ENCODE measurements at places on chromosomes 13 and 19.
A peak's percentile ranks its signal among the peaks of the same experiment; 100 is the strongest.

DNA sequence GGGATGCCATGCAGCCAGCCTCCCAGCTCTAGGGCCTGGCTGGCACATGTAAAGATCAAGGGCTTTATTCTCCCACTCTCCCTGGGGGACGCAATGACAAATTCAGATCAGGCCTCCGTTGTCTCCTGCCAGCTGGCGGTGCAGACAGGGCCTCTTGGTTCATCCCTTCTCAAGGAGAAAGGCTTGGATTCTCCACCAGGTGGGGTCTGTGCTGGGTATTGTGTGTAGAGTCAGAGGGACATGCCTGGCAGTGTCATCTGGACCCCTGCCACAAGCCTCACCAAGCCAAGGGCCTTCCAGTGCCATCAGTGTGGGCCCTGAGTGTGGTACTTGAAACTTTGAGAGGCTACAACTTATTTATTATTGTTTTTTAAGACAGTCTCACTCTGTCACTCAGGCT lies 8.4 kb upstream of the PTPRS start:
- no peak for DNase-seq

DNA sequence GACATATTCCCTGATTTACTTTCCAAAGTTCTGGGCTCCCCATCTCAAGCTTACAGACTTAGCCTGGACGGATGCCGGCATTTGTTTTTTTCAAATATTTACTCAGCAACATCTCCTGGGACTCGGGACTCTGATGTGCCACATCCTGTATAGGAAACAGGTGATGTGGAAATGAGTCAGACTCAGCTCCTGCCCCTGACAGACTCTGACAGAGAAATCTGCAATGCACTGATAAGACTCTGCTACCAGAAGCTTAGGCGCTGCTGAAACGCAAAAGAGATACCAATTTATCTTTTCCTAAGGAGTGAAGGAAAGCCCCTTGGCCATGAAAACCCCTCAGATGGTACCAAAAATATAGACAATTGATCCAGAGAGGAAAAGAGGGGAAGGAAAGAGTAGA lies 16.2 kb downstream of the LAIR2 start:
- DNase-seq, result peak; percentile 48

GRCh38 chr19:16191216-16191908 lies 6.2 kb downstream of the FAM32A start:
- no peak for DNase-seq

DNA sequence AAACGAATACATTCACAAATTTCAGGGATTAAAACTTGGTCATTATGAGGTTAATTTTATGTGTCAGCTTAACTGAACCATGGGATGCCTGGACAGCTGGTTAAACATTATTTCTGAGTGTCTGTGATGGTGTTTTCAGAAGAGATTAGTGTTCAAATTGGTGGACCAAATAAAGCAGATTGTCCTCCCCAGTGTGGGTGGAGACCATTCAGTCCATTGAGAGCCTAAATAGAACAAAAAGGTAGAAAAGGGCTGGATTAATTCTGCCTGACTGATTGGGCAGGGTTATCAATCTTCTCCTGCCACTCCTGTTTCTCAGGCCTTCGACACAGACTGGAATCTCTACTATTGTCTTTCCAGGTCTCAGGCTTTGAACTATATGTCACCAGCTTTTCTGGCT lies 203.8 kb upstream of the SLITRK6 start:
- DNase-seq, result no peak

GRCh38 chr13:78540058-78540457 lies 63.3 kb downstream of the POU4F1 start:
- no peak for DNase-seq

DNA sequence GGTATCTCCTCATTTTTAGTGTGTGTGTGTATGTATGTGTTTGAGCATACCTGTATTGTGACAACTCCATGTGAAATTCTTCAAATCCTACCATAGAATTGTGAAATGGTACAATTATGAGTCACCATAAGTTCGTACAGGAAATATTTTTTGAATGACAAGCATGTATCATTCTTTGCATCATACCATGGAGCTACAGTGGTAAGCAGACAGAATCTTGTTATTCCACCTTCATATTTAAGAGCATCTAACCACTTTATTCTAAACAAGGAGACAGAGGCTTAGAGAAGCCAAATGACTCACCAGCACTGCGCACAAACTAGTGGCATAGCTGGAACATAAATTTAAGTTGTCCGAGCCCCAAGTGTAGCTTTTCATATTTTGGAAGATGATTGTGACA lies 4.5 kb upstream of the EPSTI1 start:
- DNase-seq, result no peak

- DNase-seq, result no peak
Observed at GRCh38 chr13:76937281-76937820, 11.0 kb upstream of the ACOD1 start.

DNA sequence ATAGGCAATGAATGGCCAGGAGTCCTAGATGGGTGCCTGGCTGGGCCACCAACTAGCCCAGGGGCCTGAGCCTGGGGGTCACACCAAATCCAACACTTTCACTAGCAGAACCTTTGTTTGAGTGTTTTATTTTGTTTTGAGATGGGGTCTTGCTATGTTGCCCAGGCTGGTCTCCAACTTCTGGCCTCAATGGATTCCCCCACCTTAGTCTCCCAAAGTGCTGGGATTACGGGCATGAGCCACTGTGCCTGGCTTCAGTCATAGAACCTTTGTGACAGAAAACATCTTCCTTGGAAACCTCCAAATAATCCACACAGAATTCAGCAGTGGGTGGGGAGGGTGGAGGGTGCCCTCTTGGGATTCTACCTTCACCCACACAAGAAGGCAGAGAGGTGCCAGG lies 6.1 kb downstream of the PRKACA start:
- DNase-seq, result no peak

GRCh38 chr19:38759590-38760003 lies 13.7 kb downstream of the LGALS7 start:
- no peak for DNase-seq

DNA sequence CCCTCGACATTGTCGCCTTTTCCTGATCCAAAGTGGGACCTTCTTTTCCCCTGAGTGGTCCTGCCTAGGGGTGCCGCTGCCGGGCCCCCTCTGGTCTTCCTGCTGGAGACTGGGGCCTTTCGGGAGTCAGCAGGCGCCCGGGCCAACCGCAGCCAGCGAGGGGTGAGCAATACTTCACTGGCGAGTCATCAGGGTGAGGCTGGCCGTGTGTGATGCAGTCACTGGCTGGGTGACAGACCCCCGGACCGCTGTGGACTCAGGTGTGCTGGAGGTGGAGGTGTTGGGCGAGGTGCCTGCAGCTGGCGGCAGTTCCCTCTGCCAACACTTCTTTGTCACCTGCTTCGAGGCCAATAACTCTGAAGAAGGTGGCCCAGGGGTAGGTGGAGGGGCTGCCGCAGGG lies 1.5 kb upstream of the CGB5 start:
- DNase-seq, result no peak

DNA sequence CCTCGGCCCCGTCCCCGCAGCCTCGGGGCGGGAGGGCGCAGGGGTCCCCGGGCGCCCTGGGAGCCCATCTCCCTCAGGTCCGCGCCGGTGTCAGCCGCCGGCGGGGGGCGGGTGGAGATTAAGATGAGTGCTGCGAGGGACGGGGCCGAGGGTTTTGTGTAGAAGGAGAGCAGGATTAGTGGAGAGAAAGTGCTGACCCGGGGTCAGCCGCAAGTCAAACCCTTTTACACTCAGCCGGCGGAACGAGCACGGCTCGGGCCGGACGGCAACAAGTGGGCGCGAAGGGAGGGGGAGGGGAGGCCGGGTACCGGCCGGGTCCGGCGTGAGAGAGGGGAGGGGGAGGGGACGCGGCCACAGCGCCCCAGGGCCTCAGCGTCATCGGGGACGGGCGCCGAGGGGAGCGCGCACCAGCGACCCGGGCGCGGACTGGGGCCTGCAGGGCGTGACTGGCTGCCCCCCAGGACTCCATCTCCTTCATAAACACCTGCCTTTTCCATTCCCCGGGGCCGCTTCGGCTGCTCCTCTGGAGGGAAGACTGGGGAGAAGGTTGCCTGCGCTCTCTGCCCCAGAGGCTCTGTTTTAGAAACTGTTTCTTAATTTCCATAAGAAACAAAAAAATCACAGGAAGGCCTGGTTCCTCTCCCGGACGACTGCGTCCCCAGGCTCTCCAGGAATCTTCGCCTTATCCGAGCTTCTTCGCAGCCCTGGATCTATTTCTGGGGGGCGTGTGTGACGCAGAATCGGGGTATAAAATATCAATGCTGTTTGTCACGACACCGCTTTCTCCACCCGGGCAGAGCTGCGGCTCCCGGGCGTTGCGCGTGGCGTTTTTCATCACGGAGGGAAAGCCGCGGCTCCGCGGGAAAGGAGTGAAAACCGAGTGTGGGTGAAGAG lies 6.5 kb downstream of the SOX1 start:
- no peak for DNase-seq

DNA sequence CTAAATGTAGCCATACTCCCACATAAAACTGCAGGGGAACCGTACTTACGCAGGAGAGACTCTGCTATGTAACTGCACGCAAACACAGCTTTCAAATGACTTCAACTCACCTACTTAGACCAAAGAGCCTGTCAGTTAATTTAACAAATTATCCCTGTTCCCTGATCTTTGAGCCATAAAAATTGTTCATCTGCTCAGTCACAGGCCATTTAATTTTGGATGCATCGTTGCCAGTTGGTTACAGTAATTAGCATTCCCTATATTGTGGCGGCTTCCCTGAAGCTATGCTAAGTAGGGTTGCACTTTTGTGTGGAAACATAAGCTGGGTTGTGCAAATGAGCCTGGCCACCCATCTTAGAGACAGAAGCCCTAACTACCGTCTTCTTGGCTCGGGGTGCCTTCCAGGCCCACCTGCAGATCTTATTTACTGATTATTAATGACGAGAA lies 21.2 kb upstream of the OBI1 start:
- DNase-seq, result no peak

DNA sequence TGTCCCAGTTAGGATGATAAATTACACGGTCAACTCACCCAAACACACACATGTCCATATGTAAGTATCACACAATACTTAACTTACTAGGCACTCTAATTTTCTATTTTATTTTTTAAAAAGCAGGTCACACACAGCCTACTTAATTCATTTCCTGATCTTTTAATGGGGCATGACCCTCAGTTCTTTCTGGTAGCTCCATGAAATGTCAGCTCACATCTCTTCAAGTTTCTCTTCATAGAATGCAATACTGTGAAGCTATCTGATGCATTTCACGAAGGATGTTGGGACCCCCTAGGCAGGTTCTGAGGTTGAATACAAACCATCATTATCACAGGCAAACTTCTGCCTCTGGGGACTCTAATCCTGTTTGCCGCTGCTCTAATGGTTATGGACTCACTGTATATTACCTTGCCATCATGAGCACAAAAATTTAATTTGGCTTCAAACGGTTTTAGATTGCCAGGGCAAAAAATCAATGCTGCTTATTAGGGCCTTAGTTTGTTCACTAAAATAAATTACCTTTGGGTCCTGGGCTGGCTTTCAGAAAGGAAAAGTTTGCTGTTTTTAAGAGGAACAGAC lies 16.1 kb upstream of the DHRS12 start:
- DNase-seq, result no peak

DNA sequence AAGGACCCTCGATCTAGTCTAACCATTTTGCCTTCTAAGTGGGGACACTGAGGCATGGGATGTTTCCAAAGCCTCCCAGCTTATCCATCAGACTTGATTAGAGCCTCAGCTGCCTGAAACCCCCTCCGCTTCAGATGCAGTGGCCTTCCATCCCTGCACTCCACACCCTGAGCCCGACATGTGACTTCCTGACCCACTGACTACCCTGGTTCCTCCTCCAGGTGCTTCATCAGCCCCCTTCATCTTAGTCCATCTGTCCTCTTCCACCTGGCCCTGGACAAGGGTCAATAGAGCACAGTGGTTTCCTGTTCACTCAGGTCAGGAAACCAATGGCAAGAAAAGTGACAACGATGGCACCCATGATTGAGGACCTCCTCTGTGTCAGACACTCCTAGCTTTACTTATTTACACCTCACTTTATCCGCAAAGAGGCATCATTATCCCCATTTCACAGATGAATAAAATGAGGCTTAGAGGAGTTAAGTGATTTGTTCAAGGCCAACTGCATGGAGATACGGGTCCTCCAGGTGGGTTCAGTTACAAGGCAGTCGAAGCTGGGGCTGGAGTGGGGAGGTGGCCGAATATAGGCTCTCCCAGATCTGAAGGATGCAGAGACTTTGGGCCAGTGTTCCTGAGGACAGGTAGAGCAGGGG lies 81.6 kb upstream of the TM9SF2 start:
- DNase-seq, result peak; percentile 9

- no peak for DNase-seq
Observed at GRCh38 chr13:113604186-113604585, 19.6 kb downstream of the TFDP1 start.

- DNase-seq, result peak; percentile 51
Observed at GRCh38 chr19:18731562-18732008, 48.1 kb downstream of the CRTC1 start.

DNA sequence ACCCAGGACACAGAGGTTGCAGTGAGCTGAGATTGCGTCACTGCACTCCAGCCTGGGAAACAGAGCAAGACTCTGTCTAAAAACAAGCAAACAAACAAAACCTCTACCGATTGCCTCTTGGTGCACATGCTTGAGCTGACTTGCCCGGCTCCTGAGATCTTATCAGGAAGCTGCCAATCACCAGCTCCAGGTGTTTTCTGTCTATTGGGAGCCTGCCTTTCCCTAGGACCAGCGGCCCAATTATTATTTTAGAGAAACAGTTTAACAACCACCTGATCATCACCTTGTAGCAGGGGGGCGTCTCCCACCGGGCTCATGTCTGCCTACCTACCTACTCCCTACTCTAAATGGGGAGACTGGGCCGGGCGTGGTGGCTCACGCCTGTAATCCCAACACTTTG lies 10.8 kb downstream of the CLEC4M start:
- DNase-seq, result no peak

GRCh38 chr19:42052241-42052863 lies 17.7 kb downstream of the GRIK5 start:
- no peak for DNase-seq

GRCh38 chr19:35310331-35310730 lies 18.4 kb downstream of the MAG start:
- DNase-seq, result no peak

DNA sequence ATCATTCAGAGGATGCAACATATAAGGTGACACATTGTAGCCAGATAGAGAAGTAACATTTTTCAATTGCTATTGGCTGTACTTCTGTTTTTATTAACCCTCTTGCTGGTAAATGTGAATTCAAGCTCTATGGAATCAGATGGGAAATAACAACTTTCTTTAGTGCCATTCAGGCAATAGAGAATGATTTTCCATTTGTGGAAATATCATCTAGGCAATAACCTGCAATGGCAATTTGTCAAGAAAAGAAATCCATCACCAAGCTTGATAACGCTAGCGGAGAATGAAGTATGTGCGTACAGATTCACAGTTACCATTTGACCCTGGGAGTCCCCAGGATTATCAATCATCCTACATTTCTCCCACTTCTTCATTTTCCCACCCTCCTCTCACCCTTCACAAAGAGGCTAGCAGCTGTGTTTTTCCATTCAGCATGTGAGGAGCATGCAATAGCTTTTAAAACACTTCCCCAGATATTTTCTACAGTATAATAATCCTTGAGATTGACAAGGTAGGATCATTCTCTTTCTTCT lies 569.7 kb upstream of the KLF12 start:
- no peak for DNase-seq

Measured in activated CD4-positive, alpha-beta memory T cell treated with anti-CD3 and anti-CD28 coated beads for 36 hours (primary cell).